ENCODE measurements at places on chromosomes 16 and 17.

- DNase-seq: no peak
Observed at GRCh38 chr16:3830625-3831254, 49.8 kb downstream of the CREBBP start.

- DNase-seq: no peak
Observed at GRCh38 chr16:13231365-13231764, 330.0 kb downstream of the SHISA9 start.

GRCh38 chr17:61238455-61238933, 161.1 kb upstream of the TBX2 start:
- DNase-seq: no peak

- no peak for DNase-seq
Observed at GRCh38 chr16:80656711-80657150, 115.9 kb downstream of the DYNLRB2 start.

DNA sequence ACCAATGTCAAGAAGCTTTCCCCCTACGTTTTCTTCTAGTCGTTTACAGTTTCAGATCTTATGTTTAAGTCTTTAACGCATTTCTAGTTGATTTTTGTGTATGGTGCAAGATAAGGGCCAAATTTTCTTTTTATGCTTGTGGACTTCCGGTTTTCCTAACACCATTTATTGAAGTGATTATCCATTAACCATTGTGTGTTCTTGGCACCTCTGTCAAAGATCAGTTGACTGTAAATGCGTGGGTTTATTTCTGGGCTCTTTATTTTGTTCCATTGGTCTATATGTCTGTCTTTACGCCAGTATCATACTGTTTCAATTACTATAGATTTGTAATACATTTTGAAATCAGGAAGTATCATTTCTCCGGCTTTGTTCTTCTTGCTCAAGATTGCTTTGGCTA, 49.5 kb downstream of the CEP112 start:
- no peak for DNase-seq

- no peak for DNase-seq
Observed at GRCh38 chr16:77288222-77288621, 89.0 kb downstream of the SYCE1L start.

- DNase-seq: no peak
Observed at GRCh38 chr17:79830763-79831264, 8.4 kb downstream of the CBX4 start.

DNA sequence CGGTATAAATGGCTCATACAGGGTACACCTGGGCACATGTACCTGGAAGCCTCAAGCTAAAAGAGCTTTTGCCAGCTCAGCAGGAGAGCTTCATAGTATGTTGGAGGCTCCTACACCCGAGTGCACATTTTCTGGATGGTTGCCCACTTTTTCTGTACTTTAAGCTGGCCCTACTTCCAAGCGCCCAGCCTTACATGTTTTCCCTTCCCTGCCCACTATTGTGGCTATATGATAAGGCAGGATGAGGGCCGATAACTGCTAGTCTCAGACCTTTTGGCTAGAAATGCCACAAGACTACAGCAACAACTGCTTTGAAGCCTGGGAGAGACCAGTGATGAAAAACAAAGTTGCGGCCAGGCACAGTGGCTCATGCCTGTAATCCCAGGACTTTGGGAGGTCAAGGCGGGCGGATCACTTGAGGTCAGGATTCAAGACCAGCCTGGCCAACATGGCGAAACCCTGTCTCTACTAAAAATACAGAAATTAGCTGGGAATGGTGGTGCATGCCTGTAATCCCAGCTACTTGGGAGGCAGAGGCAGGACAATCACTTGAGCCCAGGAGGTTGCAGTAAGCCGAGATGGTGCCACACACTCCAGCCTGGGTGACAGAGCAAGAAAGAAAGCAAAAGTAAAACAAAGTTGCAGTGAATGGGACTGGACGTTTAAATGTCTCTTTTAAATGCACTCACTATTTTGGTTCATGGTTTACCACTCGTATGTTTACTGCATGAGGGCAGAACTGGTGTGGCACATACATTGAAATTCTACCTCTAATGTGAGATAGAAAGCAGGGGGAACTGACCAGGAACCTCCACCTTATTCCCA, 14.2 kb upstream of the MARCHF10 start:
- no peak for DNase-seq

- no peak for DNase-seq
Observed at GRCh38 chr17:16947470-16947869, 24.4 kb downstream of the TNFRSF13B start.

GRCh38 chr17:76032073-76032779, 5.1 kb upstream of the EVPL start:
- DNase-seq: no peak

- DNase-seq: no peak
Observed at GRCh38 chr16:2166263-2167067, 10.9 kb downstream of the TRAF7 start.

Measured in left ventricle myocardium inferior (tissue), 1 donor.